Cortex of kidney (tissue), 1 donor: ENCODE measurements at places on chromosomes 7 and 10.

- DNase-seq: no peak
Observed at GRCh38 chr7:17523813-17524739, 225.6 kb downstream of the AHR start.

DNA sequence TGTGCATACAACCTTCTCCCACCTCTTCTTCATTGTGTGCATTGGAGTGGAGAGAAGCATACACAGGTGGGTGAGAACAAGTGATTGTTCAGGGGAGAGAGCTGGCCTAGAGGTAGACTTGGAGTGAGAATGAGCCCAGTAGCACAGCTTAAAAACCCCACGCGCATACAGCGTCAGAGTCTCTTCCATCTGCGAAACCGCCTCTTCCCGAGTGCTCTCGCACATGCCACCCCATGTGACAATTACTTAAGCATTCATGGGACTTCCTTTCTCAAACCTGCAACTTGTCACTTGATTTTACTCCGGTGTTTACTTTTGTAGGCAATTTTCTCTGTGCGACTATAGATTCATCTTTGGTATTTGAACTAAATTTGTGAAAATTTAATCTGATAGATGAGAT is 176.8 kb upstream of the AGK start:
- no peak for DNase-seq

GRCh38 chr7:142248166-142249160 is 9.4 kb downstream of the PRSS58 start:
- no peak for DNase-seq

GRCh38 chr10:43209074-43209455 is 57.8 kb downstream of the RASGEF1A start:
- no peak for DNase-seq

DNA sequence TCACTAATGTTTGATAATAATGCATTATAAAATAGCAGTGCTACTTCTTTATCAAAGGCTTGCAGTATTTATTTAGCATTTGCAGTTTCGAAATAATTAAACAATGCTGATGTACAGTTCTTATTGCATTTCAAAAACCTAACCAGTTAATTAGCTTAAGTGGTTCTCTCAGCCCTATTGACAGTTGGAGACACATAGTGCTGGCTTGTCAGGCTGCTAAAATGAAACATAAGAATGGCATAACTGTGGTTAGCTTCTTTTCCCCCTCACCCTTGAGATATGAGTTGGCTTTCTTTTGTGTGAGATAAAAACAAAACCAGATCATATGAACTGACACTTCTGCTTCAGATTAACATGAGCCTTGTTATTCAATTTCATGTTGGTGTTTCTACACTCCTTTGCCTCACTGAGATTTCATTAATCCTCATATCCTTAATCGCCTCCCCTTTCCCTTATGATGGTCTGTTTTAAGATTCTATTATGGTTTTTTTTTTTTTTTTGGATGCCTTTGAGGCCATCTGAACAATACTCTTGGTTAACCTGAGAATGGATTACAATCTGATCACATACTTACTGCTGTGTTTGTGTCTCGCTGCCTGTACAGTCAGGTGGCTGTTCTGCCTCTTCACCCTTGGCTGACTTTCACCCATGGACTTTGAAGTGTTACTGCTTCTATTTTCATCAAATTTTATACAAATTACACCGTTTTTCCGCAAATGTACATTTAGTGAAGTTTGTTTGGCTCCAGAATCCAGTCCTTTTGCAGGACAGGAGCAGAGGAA is 108.0 kb downstream of the SDK1 start:
- DNase-seq: no peak

GRCh38 chr7:39621784-39622411 is 1.5 kb upstream of the RALA start:
- no peak for DNase-seq

DNA sequence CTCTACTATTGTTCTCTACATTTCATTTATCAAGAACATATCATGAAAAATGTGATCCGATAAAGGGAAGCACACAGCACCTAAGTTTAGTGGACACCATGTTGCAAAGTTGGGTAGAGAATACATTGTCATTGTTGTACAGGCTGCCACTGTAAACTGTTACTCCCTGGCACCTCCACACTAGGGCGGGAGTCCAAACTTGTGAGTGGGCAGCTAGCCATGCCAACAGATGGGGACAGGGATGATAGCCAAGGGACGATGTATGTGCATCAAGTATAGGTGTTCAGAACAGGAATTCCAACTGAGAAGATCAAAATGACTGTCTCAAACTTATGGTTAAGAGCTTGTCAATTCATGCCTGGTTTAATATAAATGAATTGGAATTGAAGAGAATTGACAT is 31.1 kb upstream of the COMMD3 start:
- DNase-seq: no peak

- DNase-seq: no peak
Observed at GRCh38 chr7:154474903-154475520, 422.8 kb downstream of the DPP6 start.

- no peak for DNase-seq
Observed at GRCh38 chr10:33493978-33494377, 159.5 kb upstream of the NRP1 start.

DNA sequence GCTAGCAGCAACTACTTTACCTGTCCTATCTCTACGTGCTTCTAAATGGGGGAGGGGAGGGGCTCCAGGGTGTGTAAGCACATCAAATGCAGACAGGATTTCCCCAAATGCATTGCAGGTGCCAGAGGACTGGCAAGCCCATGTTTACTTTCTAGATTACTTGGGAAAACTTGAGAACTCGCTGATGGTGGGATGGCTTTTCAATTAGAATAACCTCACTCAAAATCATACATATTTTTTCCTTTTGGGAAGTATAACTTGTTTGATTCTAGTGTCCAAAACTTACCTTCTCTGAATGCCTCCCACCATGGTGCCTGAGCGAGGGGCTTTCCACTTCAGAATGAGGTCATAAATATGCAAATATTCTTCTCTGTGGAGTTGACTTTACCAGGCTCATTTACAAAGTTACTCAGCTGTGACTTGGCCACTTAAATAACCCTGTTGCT is 191.3 kb upstream of the RHOBTB1 start:
- no peak for DNase-seq

- DNase-seq: no peak
Observed at GRCh38 chr7:148524479-148525224, 65.9 kb upstream of the C7orf33 start.

DNA sequence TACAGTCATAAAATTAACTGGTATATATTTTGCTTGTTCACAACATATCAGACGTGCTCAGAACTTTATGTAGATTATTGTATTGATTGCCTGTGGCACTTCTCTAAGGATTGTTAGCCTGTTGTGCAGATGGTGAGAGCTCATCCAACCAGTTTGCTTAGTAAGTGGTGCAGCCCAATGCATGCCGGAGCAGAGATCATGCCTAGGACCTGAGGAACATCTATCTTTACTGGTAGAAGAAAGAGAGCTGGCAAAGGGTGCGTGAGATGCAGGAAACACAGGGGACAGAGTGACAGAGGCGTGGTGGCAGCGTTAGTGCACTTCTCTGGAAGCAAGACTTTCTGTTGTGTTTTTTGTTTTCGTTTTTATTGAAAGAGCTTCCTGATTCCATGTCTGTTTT is 35.9 kb downstream of the CCM2 start:
- no peak for DNase-seq

GRCh38 chr7:37765421-37765829 is 81.9 kb downstream of the GPR141 start:
- DNase-seq: no peak

GRCh38 chr7:138549082-138549481 is 89.0 kb downstream of the TRIM24 start:
- DNase-seq: no peak

- DNase-seq: no peak
Observed at GRCh38 chr10:78911533-78912340, 157.0 kb upstream of the ZMIZ1 start.

DNA sequence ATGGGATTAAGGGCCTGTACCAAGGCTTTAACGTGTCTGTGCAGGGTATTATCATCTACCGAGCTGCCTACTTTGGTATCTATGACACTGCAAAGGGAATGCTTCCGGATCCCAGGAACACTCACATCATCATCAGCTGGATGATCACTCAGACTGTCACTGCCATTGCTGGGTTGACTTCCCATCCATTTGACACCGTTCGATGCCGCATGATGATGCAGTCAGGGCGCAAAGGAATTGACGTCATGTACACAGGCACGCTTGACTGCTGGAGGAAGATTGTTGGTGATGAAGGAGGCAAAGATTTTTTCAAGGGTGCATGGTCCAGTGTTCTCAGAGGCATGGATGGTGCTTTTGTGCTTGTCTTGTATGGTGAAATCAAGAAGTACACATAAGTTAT is 18.2 kb downstream of the LSM5 start:
- DNase-seq: no peak

GRCh38 chr10:121624836-121625486 is 26.7 kb upstream of the FGFR2 start:
- no peak for DNase-seq

- no peak for DNase-seq
Observed at GRCh38 chr7:98079891-98080648, 26.6 kb upstream of the LMTK2 start.

DNA sequence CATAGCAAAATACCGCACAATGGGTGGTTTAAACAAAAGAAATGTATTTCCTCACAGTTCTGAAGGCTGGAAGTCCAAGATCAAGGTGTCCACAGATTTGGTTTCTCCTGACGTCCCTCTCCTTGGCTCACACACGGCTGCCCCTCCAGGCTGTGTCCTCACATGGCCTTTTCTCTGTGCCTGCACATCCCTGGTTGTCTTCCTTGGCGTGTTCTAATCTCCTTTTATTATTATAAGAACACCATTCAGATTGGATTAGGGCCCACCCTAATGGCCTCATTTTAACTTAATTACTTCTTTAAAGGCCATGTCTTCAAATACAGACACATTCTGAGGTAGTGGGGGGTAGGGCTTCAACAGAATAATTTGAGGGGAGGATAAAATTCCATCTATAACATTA is 87.9 kb downstream of the FZD1 start:
- no peak for DNase-seq

GRCh38 chr10:12656518-12657142 is 307.3 kb downstream of the CAMK1D start:
- DNase-seq: no peak

DNA sequence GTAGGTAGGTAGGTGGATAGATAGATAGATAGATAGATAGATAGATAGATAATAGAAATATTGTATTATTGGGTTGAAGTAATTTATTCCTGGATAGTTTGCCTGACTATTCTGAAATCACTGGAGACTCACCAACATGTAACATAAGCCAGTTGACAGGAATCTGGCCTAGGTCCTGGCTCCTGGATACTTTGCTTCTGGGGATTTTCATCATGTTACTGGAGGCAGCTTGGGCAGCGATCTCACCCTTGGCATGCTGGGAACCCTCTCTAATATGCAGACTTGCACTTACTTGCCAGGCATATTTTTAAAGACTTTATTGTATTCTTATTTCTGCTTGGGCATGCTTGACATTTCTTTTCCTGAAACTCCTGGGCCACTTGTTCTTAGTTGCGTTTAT is 709.1 kb upstream of the FZD8 start:
- no peak for DNase-seq

DNA sequence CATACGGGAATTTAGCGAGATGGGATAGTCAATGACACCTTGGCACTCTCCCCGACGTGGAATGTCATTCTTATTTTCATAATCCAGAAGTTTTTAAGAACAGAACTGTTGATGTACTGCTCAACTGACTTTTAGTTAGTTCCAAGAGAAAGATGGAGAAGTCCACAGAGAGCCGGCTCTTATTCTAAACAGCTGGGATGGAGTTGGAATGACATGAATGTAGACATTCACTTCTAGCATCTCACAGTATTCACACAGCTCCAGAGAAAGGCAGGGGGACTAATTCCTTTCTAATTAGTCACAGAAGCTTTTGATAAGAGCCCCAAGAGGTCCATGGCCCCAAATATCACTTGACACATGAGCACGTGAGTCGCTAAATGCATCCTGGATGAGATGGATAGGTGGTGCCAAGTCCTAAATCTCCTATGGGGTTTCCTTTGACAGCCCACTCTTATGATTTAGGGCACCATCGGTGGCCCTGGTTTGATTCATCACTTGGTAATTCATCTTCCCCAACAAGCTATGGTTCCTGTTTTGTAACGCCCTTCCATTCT is 420.3 kb upstream of the AUTS2 start:
- no peak for DNase-seq

- DNase-seq: no peak
Observed at GRCh38 chr10:85946713-85947326, 419.8 kb downstream of the GRID1 start.

- DNase-seq: no peak
Observed at GRCh38 chr10:132881186-132881920, 61.0 kb downstream of the CFAP46 start.

- DNase-seq: no peak
Observed at GRCh38 chr10:37488792-37489657, 363.6 kb downstream of the ANKRD30A start.
